ENCODE measurements at places on chromosomes 5 and 9.

- no peak for DNase-seq
These were observed 6.6 kb downstream of the PLK2 start for GRCh38 chr5:58453306-58453705.

DNA sequence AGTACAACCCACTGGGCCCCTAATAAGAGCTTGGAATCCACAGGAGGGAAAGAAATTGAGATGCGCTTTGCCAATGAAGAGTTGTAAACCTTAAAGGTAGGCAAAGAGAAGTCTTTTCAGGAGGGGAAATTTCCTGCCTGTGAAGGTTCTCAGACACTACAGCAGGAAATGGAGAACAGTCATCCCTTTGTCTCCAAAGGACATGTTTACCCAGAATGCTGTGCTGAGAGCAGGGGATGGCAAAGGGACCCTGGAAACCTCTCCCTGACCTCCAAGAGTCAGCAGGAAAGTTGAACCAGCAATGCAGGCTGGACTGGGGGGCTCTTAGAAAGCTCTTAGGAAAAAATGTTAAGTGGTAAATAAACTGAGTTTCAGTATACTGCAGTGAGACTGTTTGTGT is 103.2 kb downstream of the AK8 start:
- DNase-seq, result no peak

DNA sequence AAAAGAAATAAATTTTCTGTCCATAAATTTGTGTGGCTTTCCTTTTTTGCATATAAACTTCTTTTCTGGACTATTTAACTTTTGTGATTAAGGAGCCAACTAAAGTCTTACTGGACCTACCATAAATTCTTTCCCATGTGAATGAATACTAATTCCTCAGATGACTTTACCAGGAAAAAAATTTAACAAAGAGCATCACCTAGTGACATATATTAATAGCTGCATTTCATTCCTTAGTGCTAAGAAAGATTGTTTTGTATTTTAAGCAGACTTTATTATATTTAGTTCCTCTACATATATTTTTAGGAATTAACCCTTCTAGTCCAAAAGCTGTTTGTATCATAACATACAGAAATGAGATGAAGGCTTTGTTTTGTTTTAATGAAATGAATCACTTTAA is 64.4 kb downstream of the C9orf85 start:
- DNase-seq, result no peak

DNA sequence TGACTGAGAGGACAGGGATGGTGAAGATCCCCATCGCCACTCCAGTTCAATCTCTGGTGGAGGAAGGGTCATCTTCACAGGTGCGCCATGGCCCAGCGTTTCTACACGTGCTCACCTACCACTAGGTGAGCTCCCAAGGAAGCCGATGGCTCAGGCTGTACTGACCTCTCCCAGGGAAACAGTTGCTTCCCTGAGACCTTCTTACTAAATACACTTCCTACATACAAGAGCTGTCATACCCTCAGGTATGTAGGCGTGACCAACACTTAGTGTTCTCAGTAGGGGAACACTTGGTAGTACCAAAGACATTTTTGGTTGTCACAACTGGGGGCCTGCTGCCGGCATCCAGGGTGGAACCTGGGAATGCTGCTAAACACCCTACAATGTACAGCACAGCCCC is 75.2 kb downstream of the TENT4A start:
- DNase-seq, result no peak

- no peak for DNase-seq
These were observed 344.2 kb downstream of the TMEM161B start for GRCh38 chr5:87924436-87924835.
